Kidney glomerular epithelial cell (primary cell): ENCODE measurements at places on chromosomes 16 and 17.

DNA sequence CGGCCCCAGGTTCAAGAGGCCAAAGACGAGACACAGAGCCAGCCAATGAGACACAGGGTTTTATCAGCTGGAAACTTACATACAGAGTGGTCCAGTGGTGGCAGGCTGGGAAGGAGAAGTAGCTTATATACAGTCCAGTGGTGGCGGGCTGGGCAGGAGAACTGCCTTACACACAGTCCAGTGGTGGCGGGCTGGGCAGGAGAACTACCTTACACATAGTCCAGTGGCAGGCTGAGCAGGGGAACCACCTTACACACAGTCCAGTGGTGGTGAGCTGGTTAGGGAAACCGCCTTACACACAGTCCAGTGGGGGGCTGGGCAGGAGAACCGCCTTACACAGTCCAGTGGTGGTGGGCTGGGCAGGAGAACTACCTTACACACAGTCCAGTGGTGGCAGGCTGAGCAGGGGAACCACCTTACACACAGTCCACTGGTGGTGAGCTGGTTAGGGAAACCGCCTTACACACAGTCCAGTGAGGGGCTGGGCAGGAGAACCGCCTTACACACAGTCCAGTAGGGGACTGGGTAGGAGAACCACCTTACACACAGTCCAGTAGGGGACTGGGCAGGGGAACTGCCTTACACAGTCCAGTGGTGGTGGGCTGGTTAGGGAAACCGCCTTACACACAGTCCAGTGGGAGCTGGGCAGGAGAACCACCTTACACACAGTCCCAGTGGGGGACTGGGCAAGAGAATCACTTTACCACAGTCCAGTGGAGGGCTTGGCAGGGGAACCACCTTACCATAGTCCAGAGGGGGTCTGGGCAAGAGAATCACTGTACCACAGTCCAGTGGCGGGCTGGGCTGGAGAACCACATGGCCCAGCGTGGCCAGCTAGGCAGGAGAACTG lies 90.9 kb downstream of the GAS7 start:
- no peak for DNase-seq

DNA sequence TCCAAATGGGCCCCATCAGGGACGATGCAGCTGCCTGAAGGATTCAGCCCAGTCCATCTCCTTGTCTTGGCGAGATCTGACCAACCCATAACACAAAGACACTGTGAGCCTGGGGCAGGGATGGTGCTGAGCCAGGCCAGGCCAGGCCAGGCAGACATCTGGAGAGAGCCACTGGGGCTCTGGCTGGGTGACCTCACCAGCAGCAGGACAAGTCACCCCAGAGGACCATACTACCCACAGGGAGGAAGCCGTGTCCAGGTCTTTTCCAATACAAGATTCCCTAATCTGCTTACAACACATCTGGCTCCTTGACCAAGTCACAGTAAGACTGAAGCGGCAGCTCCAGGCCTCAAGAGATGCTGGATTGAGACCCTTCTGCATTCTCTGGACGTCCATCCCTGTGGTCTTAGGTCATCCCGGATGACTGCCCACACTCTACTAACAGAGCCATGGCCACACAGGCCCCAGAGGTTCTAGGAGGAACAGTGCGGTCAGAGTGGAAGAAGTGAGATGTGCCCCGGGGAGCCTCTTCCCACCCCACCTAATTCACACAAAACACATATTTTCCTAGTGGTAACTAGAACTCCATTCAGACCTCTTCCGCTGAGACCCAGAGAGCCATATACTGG lies 81.8 kb upstream of the RCVRN start:
- no peak for DNase-seq

DNA sequence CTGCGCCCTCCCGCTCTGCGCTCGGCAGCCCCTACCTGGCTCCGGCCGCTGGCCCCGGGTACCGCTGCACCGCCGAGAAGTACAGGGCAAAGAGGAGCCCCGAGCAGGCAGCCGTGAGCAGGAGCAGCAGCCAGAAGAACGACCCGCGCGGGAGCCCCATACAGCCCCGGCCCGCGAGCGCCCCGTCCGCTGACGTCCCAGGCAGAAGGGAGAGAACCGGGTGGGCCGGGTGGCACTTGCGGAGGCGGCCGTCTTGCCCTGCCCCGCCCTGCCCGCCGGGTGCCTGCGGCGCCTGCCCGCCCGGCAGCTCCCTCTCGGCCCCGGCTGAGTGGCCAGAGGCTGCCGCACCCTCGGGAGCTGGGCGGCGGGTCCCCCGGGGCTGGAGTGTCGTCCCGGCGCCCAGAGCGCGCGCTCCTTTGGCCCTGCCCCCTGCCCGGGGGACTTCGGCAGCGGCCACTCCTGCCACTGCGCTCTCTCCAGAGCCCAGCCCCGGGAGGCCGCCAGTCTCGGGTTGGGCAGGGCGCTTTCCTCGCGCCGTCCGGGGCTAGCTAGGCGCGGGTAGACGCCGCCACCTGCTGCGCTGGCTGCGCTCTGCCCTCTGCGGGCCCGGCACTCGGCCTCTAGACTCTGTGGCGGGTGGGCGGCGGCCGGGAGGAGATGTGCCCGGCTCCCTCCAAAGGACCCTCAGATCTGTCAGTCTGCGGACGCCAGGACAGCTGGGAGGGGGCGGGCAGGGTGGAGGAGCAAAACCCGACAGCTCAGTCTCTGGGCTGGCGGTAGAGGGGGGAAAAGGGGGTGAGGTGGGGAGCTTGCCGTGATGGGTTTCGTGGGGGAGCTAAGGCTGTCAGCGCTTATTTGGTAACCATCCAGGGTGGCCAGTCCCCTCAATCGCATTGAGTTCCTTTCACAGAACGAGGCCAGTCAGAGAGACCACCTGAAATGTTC lies at the start of gene ST6GALNAC2:
TSS of gene ST6GALNAC2 (minus strand) at position 212 of the 945 bp plus-strand sequence. CDS start at position 160, 52 bp downstream.
- DNase-seq = no peak

DNA sequence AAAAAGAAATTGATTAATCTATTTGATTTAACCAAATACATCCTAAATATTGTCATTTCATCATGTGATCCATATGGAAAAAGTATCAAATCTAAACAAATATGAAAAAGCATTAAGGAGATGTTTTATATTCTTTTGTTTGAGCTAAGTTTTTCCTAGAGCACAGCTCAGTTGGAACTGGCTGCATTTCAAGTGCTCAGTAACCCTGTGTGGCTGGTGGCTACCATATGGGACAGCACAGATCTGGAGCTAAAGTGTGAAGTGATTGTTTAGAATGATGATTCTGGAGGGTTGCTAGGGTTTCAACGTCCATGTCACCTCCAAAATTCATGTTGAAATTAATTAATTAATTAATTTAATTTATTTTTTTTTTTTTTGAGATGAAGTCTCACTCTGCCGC lies 137.5 kb downstream of the XYLT1 start:
- no peak for DNase-seq

- no peak for DNase-seq
Observed at GRCh38 chr16:80367037-80367658, 173.6 kb upstream of the DYNLRB2 start.
